ENCODE measurements at places on chromosomes 7 and 10. TPM values are rescaled to one million over a fixed set of nuclear protein-coding genes. Genes with fewer than 3 reads are reported as not detected.

DNA sequence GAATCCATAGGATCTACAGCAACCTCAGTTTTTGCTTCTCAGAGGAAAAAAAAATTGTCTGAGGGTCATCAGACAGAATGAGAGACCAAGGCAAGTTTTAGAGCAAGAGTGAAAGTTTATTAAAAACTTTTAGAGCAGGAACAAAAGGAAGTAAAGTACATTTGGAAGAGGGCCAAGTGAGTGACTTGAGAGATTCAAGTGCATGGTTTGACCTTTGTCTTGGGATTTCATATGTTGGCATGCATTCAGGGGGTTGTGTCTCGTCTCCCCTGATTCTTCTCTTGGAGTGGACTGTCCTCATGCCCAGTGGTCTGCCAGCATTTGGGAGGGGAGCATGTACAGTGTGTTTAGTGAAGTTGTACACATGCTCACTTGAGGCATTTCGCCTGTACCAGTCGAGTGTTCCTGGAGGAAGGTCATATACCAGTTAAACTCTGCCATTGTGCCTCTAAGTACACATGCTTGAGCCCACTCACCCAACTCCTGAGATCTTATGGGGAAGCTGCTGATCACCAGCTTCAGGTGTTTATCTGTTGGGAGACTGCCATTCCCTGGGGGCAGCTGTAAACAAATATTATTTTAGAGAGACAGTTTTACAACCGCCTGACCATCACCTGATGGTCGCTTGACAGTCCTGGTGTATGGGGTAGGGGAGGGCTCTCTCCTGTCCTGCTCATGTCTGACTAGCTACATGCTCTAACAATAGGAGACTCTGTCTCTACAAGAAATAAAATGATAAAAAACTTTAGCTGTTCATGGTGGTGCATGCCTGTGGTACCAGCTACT lies 109.4 kb downstream of the EEPD1 start:
- no peak for DNase-seq

DNA sequence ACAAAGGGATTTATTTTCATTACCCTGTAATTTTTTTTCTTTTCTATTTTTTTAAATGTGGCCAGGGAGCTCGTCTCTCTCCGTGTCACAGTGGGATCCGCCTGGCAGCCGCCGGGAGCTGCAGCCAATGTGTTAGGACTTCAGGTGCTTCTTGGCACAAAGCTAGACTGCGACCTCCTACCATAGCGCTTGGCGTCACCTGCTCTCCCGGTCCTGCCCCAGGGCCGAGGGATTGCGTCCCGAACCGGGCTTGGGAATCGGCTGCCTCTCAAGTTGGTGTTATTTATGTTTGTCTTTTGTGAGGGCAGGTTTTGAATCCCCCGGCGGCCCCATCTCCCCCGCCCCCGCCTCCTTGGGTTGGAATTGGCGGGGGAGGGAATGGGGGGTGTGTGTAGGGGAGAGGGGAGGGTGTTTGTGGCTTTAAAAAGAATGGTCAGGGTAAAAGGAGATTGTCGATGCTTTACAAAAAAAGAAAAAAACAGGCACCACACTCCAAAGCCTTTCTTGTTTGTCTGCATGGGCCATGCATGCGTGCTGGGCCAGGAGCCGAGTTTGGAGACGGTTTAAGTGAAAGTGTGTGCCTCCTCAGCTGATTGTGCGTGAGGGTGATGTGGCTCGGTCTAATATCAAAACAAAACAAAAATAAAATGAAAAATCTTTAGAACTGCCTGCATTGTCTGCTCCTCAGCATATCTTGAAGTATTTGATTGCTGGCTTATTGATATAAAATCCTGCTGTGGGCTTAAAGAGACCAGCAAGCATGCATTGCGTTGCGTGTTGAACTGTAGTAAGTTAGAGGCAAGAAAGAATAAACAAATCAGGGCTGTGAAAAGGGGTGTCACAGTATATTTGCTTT lies 1.2 kb downstream of the PPP1R9A start:
- peak; percentile 77 for DNase-seq

- DNase-seq: no peak
Measured at GRCh38 chr7:8058322-8058721, 89.7 kb downstream of the GLCCI1 start.

- no peak for DNase-seq
Measured at GRCh38 chr10:45227456-45227855, 88.0 kb downstream of the OR13A1 start.

GRCh38 chr10:102656791-102657371 lies 12.6 kb downstream of the TRIM8 start:
- no peak for DNase-seq

DNA sequence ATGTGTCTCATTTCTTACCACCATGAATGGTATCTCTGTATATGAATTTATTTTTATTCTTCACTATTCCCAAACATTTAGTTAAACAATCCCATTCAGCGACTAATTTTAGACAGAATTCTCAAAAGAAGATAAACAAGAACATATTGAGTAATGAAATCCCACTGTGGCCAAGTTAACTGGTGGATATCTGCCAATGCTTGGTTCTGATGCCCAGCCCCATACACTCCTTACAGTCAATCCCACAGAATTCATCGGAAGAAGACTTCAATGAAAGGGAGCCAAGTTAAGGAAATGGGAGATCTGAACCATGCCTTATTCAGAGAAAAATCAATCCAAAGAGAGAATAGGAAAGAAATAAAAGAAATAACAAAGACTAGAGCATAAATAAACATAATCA lies 518.0 kb downstream of the XPNPEP1 start:
- no peak for DNase-seq

DNA sequence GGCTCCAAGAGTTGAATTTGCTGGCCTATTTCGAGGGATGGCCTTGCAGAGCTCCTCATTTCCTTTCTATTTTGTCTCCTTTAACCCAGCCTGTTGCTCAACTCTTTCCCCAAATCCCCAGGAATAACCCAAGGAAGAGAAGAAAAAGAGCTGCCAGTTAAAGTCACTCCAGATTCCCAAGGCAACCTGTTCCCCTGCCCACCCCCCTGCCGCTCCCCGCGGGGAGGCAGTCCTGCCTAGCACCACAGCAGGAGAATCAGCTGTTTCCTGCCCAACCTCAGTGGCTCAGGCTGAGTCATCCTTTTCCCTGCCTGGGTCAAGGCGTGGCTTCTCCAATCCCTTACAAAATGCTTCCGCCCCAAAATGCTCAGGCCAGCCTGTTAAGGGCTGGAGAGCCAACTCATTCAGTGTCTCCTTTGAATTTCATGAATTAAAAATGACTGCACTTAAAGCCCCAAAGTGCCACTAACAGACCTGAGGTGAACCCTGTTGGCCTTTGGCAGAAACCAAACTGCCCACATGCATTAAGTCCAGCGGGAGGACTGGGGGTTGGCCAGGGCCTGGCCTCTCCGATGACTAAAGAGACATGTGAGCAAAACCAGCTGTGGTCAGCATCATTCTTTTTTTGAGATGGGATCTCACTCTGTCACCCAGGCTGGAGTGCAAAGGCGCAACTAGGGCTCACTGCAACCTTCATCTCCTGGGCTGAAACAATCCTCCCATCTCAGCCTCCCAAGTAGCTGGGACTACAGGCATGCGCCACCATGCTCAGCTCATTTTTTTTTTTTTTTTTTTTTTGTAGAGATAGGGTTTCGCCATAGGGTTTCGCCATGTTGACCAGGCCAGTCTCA lies 83.2 kb upstream of the KIF5B start:
- peak; percentile 87 for DNase-seq

DNA sequence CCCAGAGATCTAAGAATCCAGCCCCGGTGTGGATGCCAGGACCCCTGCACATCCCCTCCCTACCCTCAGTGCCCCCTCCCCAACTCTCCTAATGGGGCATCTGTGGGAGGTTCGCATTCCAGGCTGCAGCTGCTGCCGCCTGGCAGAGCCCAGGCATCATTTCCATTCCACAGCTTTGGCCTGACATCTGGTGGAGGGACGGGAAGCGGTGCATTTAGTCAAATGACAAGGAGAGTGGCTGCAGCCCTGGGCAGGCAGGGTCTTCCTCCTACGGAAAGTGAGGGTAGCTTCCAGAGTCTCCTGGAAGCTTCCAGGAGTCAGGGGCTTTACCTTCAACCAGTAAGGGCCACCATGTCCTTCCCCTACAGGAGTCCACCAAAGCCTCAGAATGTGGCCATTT lies 30.8 kb downstream of the PRLHR start:
- peak; percentile 70 for DNase-seq

GDF10 gene
- polyA plus RNA-seq: 0.32 TPM

CHRM2 gene
- polyA plus RNA-seq: 0.32 TPM

LIPA gene
- 10.6 TPM for polyA plus RNA-seq

GPR22 gene
- not detected for polyA plus RNA-seq

CLEC2L gene
- polyA plus RNA-seq: 1.9 TPM

GPER1 gene
- 0.47 TPM for polyA plus RNA-seq

ACTR3C gene
- 1.5 TPM for polyA plus RNA-seq

Data from H1 (cell line).